ENCODE measurements at places on chromosomes 5 and 9.

DNA sequence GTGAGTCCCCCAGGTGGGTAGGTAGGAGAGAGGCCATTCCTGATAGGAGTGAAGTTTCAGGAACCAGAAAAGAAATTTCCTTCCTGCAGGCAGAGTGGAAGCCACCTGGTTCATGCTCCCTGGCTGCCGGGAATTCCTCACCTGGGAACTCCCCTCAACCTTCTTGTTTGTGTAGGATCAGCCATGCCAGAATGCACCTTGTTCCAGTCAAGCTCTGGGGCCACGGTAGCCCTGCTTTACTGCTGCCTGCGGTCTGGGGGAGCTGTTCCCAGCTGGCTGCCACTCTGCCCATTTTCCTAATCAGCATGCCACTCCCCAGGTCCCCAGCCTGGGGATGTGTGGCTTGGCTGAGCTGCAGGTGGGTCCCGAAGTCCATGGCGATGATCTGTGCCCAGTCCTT is 18.7 kb upstream of the B4GALT1 start:
- DNase-seq: no peak

GRCh38 chr5:170278611-170279458 is 18.7 kb downstream of the LCP2 start:
- DNase-seq: peak; percentile 97

GRCh38 chr9:101369286-101369685 is 15.5 kb downstream of the BAAT start:
- no peak for DNase-seq

GRCh38 chr5:119395080-119395836 is 39.4 kb downstream of the TNFAIP8 start:
- DNase-seq: no peak

- DNase-seq: no peak
Observed at GRCh38 chr5:69131304-69131703, 35.6 kb upstream of the CCNB1 start.

GRCh38 chr5:159787837-159788236 is 128.4 kb upstream of the ADRA1B start:
- DNase-seq: no peak

- no peak for DNase-seq
Observed at GRCh38 chr5:171496456-171496855, 77.0 kb downstream of the FGF18 start.

DNA sequence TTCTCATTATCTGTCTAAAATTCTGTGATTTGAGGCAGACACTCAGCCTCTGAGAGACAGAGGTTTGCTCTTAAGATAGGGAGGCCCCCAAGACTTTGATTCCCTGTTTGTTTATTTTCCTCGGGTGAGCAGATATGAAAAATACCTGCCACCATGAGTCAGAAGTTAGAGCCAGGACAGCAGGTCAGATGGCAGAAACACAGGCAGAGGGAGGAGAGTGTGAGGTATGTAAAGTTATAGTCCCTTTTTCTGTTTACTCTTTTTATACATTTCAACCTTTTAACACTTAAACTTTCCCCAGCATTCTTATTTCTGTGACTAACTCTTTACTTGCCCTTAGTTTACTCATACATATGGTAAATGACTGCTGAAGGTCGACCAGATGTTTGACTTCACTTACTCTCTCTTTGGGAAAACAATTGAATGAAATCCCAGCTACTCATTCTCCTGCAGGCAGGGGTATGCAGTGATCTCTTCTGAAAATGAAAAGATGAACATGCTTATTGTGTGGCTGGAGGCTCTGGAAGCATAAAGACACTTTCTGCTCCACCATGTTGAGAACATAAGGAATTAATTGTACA is 383.8 kb downstream of the NTRK2 start:
- no peak for DNase-seq

DNA sequence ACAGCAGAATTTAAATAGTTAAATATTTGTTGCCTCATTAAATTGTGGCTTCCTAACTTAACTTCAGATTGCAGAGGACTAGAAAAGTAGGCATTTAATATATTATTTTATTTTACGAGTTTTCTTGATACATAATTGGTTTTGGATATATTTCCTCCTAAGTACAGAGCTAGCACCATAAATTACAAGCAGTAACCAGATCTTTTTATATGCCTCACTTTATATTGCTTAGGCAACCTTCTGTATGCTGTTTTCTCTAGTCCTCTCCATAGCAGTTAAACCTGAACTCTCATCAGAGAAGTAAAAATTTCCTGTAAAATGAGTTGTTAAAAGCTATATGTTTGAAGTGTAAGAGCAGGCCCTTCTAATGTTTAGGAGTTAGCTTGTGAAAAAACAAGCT is 144.2 kb downstream of the ZCCHC7 start:
- no peak for DNase-seq

GRCh38 chr5:82405618-82406204 is 127.6 kb upstream of the RPS23 start:
- DNase-seq: no peak

GRCh38 chr5:14405706-14406553 is 175.7 kb upstream of the OTULINL start:
- DNase-seq: no peak

GRCh38 chr9:3628239-3628638 is 102.4 kb upstream of the RFX3 start:
- no peak for DNase-seq

DNA sequence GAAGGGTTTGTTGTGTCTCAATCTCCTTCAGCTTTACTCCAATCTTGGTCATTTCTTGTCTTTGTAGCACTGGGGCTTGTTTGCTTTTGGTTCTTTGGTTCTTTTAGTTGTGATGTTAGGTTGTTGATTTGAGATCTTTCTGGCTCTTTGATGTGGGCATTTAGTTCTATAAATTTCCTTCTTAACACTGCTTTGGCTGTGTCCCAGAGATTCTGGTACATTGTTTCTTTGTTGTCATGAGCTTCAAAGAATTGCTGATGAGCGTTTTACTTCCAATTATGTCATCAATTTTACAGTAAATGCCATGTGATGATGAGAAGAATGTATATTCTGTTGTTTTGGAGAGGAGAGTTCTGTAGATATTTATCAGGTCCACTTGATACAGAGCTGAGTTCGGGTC is 353.3 kb downstream of the MAN2A1 start:
- DNase-seq: no peak

GRCh38 chr5:155836089-155836803 is 490.7 kb upstream of the SGCD start:
- no peak for DNase-seq

DNA sequence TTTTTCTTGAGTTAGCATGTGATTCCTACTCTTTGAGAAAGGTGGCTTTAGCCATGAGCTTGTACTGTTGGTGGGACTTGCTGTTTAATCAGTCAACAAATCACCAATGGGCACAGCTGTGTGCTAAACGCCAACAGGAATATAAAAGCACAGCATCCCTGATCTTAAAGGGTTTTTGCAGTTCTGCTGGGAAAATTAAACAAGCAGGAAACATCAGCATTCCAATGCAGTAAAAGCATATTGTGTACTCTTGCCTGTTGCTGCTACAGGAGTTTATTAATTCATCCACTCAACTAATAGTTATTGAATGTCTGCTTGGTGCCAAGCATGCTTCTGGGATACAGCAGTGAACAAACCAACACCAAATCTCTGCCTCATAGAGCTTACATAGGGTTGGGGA is 27.4 kb upstream of the F2RL1 start:
- no peak for DNase-seq

- no peak for DNase-seq
Observed at GRCh38 chr9:123251324-123251723, 17.1 kb downstream of the STRBP start.

DNA sequence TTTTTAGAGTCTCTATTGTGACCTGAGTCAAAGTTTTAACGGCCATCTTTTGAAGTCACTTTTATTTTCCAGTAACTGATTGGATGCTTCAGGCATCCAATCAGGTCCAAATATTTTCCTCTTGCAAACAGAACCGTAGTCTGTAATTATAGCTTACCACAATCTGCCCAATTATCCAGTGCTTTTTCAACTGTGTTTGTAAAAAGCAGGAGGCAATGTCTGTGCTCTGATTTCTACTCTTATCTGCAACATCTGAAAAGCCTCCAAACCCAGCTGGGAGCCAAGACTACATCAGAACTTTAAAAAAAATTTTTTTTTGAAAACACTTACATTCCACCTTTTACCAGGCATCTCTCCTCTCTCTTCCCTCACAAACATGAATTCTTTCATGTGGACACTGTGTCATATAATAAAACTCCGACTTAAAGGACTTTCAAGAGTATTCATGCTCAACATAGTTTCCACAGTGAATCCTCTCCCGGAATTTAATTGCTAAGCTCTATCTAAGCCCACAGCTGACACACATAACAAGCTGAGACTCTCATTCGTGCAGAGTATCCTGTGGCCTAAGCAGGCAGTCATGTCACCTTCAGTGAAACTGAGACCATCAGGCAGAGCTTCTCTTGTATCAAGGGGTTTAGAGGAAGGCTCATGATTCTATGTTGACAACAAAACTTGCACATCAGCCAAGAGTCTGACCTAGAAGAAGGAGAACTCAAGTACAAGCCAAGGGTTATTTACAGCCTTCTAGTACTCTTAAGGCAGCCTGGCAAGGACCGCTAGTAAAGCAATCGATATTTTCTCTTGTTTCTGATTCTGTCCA is 272.7 kb downstream of the TLE1 start:
- no peak for DNase-seq

DNA sequence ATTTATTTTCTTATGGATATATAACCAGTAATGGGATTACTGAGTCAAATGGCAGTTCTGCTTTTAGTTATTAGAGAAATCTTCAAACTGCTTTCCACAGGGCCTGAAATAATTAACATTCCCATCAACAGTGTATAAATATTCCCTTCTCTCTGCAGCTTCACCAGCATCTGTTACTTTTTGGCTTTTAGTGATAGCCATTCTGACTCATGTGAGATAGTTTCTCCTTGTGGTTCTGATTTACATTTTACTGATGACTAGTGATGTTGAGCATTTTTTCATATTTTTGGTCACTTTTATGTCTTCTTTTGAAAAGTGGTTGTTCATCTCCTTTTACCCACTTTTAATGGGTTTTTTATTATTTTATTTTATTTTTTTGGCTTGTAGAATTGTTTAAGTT is 1290.3 kb upstream of the CDH9 start:
- no peak for DNase-seq

DNA sequence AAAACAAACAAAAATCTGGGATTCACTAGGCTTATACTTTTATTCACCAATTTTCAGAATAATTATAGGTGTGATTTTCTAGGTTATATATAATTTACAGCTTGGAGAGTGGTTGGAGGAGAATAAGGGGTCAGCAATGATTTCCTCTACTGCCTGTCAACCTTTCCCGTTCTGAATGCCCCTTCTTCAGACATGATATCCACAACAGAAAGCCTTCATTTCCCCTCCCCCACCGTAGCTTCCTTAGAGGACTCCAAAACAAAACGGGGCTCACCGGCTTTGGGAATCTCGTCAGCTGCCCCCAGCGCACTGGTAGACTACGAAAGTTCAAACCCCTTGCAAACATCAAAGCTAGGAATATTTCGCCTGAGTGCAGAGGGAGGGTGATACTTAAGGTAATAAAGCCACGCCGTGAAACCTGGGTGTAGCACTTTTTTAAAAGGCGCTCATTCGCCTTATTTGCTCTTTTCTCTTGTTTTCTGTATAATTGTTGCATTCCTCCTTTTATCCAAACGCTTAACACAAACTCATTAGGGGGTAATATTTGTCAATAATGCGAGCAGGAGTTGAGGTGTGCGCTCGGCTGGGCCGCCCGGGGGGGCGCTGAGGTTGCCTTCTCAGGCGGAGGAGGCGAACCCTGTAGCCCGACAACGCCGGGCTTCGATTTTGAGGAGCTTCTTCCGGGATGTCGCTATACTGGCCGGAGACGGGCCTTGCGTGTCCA is 2.4 kb downstream of the OTP start:
- DNase-seq: no peak

GRCh38 chr5:170614065-170614490 is 110.3 kb downstream of the KCNIP1 start:
- DNase-seq: no peak

- no peak for DNase-seq
Observed at GRCh38 chr5:6961837-6962635, 248.8 kb downstream of the TENT4A start.

GRCh38 chr9:90114641-90115425 is 510.0 kb downstream of the GADD45G start:
- no peak for DNase-seq

GRCh38 chr9:34991607-34992375 is 2.2 kb downstream of the DNAJB5 start:
- DNase-seq: no peak

- DNase-seq: no peak
Observed at GRCh38 chr9:106700676-106701075, 162.3 kb upstream of the ZNF462 start.

- no peak for DNase-seq
Observed at GRCh38 chr5:57833489-57833888, 350.9 kb upstream of the ACTBL2 start.

DNA sequence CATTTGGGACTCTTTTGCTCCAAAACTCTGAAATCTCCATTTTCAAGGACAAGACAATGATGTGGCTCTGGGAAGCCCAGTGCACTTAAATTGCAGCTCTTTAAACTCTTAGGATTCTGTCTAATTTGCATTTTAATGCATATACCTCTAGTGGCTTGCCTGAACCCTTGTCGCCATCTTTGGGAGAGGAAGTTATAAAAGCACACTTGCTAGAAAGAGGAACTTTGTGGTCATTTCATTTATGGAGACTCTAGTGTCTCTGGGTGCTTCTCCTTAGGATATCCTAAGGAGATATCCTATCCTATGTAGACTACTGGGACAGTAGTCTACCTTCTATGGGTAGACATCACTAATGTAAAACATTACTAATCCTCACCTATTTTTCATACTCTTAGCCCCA is 77.3 kb upstream of the SLC1A3 start:
- peak; percentile 62 for DNase-seq

DNA sequence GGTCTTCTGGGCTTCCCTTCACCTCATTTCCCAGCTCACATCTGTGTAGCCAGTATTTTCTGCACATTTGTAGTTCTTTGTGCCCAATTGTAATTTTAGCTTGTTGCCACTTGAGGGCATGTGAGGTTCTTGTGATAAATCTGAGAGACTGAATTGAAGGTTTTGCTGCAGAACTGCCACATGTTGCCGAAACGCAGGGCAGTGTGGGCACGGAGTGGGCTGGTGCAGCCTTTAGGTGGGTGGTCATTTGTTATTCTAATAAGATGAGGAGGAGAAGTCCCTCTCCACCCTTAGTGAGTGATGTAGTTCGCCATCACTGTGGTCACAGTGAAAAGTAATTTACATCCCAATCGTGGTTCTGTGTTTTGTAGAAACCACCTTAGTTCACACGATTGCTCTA is 21.2 kb downstream of the OTULIN start:
- peak; percentile 65 for DNase-seq

GRCh38 chr9:124887832-124888231 is 25.9 kb downstream of the ARPC5L start:
- DNase-seq: no peak

All from OCI-M1 (cell line).